Cortex of kidney (tissue), 1 donor: ENCODE measurements at places on chromosomes 16 and 17.

- DNase-seq, result no peak
Observed at GRCh38 chr17:80105762-80106161, 4.4 kb downstream of the GAA start.

- no peak for DNase-seq
Observed at GRCh38 chr16:77273815-77274214, 74.6 kb downstream of the SYCE1L start.

DNA sequence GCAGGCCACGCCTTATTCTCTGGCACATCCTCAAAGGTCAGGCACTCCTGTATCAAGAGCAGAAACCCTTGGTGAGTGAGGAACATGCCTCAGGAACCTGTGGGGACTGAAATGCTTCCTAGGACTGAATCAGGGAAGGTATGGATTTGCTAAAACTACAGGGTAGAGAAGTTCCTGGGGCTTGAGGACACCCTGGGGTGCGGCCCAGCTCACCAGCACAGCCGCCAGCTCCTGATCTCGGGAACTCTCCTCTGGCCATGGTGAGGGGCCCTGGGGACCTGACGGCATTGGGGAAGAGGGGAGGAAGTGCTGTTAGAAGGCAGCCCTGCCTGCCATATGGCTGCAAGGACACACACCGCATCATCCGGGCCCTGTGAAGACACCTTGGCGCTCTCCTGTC, 7.5 kb downstream of the ZSCAN10 start:
- no peak for DNase-seq

DNA sequence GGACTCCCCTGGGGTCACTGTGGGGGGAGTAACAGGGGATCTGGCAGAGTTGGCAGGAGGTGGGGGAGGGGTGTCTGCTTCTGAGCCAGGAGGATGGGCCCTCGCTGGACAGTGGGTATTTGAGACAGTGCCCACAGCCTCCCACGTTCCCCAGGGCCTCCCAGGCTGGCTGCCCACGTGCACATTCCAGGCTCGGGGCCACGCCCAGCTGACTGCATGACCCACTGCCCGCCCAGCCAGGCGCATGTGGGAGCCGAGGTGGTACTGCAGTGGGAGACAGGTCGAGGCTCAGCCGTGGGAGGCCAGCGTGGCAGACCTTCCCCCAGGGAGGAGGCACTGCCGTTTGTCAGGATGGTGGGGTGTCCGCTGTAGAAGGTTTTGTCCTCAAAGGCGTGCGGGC, 38.8 kb downstream of the BAHCC1 start:
- DNase-seq, result no peak

DNA sequence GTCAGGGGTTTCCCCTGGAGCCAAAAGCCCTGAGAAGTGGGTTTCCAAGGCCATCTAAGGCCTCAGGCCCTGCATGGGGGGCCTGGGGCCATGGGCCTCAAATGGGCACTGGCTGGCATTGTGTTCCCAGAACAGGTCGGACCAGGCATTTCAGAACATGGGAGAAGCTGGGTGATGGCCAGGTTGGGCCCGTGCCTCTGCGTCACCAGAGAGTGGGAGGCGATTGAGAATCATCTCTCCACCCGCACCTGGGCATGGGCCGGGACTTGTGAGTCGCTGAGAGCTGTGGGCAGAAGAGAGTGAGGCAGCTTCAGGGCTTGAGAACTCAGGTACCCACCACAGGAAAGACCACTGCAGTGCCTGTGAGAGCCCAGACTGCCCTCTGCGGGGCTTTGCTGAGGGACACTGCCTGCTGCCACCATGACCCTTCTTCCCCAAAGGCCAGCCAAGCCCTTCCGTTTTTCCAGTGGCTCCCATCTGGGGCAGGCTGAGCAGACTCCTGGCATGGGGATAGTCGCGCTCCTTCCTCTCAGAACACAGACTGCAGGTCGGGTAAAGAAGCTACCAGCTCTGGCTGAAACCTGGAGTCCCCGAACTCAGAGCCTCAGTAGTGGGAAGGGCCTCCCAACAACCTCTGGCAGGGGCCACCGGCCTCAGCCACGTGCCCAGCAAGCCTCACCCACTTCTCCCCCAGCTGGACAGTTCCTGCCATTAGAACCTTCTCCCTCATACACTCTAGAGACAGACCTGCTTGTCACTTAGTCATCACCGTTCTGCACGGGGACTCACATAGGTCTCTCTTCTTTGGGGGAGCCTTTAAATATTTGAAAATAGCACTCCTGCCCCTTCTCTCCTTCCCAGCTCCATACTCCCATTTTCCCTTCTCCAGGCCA, 1.6 kb downstream of the RAB11FIP4 start:
- no peak for DNase-seq

- DNase-seq, result no peak
Observed at GRCh38 chr17:72763981-72764380, 328.5 kb downstream of the SLC39A11 start.

GRCh38 chr17:59870482-59870881, 22.3 kb downstream of the TUBD1 start:
- no peak for DNase-seq

DNA sequence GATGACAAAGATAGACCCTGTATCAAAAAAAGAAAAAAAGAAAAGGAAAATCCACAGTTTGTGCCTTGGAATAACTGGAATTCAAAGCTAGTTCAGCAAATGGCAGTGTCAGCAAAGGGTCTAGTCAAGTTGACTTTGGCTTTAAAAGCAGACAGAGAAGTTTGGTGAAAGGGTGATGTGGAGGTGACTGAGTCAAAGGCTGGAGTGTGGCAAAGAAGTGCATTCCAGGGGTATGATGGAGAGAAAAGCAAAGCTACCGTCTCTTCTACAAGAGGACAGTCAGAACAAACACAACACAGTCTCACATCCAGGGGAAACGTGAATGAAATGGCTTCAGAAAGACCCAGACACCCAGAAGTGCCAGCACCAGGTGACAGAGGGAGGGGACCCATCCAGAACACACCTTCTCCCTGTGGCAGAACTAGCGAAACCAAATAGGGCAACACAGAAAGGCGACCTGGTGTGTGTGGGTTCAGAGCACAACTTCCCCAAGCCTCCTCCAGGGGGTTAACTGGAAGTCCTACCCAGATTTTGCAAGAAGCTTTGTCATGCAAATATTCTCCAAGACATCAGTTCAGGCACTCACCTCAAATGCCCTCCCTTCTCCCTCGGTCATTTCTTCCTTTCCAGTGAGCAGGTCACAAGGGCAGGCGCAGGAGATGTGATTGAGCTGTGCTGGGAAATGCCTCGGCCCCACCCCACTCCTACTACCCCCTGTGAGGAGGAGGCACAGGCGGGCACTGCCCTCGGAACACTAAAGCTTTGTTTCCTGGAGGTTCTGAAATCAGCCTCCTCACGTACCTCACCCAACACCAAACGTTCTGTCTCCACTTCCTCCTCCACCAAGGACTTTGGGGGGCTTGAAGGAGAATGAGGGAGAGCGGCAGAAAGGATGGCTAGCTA, 481.9 kb downstream of the SOX9 start:
- DNase-seq, result no peak

GRCh38 chr17:34637548-34638525, 58.5 kb downstream of the TMEM132E start:
- DNase-seq, result no peak

DNA sequence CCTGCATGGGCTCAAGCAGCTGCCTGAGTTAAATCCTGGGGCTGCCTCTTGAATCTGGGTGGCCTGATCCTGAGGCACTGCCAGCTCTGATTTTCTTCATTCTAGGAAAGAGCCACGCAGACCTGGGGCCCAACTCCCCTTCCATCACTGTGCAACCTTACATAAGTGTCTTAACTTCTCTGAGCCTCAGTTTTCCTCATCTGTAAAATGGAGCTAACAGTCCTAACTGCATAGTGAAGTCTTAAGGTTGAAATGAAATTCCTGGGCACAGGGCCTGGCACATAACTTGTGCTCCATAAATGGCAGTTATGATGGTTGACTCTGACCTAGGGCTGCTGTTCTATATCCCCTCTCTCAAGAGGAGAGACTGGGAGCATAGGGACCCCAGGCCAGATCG, 236.6 kb downstream of the GSG1L start:
- no peak for DNase-seq

DNA sequence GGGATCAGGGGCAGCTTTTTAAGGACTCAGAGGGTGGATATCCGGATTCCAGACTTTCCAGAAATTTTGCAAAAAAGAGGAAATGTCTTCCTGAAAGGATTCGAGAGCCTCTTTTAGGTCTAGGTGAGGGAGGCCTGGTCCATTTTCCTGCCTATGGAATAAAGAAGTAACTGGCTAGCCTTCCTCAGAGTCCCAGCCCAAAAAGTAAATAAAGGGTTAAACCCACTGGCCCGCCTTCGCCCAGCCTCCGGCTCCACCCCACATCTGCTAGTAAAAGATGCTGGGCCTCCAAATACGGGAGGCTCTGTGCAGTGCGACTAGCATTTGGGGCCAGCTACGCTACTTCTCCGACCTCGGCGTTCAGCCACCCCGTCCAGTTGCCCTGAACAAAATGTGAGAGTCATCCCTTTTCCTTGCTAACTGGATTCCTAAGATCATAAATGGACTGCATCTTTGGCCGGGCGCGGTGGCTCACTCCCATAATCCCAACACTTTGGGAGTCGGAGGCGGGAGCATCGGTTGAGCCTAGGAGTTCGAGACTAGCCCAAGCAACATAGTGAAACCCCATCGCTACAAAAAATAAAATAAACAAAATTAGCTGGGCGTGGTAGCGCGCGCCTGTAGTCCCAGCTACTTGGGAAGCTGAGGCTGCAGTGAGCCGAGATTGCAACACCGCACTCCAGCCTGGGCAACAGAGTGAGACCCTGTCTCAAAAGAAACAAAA, 824 bp upstream of the MPP2 start:
- no peak for DNase-seq

DNA sequence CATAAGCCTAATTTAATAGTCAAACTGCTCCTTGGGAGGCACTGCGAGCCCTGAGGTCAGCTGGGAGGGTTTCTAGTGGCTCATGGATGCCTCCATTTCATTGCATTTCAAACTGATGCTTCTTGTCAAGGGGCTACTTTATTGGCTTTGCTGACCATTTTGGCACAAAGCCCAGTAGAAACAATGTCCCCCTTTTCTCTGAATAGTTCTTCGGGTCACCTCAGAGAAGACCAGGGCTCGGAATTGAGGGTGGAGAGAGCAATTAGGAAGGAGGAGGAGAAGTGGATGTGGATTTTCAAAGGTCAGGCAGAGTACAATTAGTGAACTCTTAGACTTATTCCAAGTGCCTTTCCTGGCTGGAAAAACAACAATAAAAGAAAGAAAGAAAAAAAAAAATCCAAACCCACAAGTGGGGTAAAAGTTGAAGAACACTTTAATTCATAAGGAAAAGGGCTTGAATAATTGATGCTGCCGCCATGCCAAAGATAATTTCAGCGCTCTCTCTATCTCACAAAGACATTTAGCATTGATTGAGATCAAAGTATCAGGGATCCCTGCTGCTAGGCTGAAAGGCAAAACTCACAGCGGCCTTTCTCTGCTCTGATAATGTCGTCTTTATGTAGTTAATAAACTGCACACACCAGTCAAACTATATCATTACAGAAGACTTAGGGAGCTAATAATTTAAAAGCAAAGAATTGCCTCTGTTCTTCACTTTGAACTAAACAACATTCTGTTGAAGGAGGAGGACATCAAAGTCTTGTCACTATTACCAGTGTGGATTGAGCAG, 122.7 kb downstream of the RGS9 start:
- DNase-seq, result no peak

- no peak for DNase-seq
Observed at GRCh38 chr16:11273721-11274324, 394 bp upstream of the PRM3 start.

- no peak for DNase-seq
Observed at GRCh38 chr16:25063865-25064264, 47.7 kb upstream of the LCMT1 start.

DNA sequence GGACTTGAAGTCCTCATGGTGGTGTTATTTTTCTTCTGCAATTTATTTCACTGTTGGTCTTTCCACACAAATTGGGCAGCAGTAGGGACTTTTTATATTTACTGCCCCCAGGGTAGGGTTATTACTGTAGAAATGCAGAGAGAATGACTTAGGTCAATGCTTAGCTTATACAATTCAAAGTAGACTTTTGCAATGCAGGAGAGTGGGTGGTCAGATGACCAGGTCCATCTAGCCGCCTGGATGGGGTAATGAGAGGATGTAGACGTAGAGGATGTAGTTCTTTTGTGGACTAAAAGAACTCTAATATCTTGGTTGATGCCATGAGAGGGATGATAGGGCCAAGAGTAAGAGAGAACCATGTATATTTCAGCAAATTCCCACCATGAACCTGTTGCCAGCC, 2.7 kb upstream of the KRTAP17-1 start:
- no peak for DNase-seq

DNA sequence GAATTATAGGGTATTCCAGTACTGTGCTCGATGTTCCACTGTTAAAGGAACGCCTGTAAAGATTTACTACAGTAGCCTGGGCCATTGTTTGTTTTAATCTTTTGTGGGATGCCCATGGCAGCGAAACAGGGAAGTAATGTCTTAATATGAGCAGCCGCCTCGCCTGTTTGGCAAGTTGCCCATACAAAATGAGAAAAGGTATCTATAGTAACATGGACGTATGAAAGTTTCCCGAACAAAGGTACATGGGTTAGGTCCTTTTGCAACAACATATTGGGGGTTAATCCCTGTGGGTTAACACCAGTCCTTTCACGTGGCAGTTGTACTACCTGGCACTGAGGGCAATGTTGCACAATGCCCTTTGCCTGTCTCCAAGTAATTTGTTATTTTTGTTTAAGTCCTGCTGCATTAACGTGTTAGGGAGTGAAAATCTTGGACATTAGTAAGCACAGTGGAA, 21.1 kb upstream of the TMC5 start:
- no peak for DNase-seq

GRCh38 chr17:81173762-81174155, 7.7 kb upstream of the AATK start:
- no peak for DNase-seq
